ENCODE measurements at places on chromosomes 7 and 10.
A peak's percentile ranks its signal among the peaks of the same experiment; 100 is the strongest.

DNA sequence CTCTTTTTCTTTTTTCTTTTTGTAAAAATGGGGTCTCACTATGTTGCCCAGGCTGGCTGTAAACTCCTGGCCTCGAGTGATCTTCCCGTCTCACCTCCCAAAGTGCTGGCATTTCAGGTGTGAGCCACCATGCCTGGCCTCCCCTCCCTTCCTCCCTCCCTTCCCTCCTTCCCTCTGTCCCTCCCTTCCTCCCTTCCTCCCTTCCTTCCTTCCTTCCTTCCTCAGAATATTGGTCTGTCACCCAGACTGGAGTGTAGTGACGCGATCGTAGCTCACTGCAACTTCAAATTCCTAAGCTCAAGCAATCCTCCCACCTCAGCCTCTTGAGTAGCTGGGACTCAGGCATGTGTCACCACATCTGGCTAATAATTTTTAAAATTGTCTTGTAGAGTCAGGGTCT is 8.4 kb downstream of the AGAP3 start:
- DNase-seq = no peak

DNA sequence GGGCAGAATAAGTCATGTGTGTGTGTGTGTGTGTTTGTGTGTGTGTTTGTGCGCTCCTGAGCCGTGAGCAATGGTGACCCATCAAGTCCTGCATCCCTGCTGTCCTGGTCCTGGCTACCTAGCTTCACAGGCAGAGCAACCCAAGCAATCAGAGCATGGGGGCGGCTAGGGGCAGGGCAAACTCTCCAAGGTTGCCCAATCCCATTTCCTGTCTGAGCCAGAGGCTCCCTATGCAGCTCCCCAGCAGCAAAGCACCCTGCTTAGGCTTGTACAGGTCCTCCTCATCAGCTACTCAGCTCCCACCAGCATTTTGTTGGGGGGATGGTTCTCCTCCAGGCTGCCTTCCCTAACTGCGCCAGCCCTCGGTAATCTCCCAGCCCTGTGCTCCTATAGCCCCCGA is 31.1 kb upstream of the CRHR2 start:
- DNase-seq = no peak

DNA sequence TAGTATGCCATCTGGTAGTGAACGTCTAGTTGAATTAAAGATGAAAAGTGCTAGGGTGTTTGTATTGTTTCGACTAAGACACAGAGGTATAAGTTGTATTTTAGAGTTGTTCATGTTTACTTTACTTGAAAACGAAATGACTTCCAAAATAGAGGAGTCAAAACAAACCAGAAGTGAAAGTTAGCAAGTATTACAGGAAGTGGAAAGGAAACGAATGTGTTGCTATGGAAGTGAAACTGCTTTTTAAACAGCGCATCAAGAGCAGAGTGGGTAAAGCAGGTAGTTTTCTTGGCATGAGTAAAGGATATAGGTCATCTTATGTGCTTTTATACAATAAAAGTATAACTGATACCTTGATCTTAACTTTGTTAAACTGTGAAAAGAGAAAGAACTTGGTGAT is 20.0 kb upstream of the GALNTL5 start:
- DNase-seq = no peak

- no peak for DNase-seq
Measured at GRCh38 chr7:65989694-65990080, 7.7 kb upstream of the GUSB start.

- no peak for DNase-seq
Measured at GRCh38 chr7:2079332-2080059, 153.2 kb downstream of the MAD1L1 start.

DNA sequence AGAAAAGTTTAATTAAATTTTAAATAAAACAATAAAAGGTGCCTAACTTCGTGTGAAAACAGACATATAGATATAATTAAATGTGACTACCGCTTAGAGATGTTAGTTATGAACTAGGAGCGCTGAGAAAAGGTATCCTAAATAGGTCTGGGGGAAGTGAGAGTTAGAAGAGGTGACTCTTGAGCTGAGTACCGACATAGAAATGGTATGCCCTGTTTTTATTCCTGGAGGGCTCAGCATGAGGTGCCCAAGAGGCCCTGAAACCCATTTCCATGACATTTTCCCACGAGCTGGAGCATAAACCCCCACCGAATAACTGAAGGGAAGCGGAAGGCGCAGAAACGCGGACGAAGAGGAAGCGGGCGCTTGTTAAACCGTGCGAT is 433 bp upstream of the STARD3NL start:
- no peak for DNase-seq

GRCh38 chr10:79044036-79044632 is 24.6 kb upstream of the ZMIZ1 start:
- DNase-seq = no peak

GRCh38 chr10:60733517-60733822 is 44.8 kb upstream of the CDK1 start:
- DNase-seq = no peak

DNA sequence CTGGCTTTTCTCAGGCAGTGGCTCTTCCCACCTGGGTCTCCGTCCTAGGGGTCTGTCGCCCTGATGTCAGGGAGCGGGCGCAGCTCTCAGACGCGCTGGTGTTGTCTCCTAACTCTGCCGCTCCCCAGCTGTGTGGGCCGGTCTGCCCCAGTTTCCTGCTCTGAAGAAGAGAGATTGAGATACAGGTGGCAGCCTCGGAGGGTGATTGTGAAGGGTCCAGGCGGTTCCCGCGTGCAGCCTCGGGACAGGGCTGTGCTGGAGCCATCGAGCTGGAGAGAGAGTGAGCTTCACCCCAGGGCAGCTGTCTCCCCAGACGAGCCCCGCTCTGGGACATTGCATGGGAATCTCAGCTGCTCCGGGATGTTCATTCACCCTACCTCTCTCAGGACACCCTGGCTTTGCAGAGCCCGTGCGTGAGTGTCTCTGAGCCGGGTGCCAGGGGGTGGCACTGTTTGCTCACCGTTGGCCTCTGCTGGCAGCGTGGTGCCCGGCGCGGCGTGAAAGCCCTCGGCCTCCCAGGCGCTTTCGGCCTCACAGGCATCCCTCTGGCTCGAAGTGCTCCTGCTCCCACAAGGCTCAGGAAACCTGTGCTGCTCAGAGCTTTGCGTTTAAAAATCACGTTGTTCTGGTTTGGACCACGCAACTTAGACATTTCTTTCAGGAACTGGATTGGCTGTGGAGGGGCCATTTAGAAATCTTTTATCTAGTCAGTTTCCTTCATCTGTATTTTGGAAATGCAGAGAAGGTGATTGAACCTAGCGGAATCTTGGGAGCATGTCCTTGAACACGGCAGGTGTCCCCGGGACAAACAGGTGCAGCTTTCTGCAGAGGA is 33.8 kb upstream of the ZFAND2A start:
- peak; percentile 52 for DNase-seq

DNA sequence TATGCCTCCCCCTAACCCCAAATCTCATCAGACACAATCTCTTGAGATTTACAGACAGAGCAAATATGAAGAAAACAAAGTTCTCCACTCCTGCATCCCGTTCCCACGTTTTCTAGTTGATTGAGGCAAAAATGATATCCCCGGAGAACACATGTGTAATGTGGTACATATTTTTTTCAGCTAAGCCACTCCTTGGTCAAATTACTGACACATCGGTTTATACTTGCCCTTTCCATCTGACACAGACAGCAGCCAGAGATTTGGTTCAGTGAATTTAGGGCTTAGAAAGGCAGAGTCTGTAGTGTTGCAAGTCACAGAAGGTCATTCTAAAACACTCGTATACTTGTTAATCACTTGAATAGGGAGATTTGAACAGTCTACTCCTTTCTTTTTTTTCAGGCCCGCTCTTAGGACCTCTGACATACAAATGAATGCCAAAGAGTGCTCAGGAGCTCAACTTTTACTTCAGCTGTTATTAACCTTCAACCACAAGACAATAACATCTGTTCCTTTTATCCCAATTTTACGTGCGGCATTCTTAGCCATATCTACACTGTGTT is 1.8 kb upstream of the DDX50 start:
- DNase-seq = no peak

- DNase-seq = no peak
Measured at GRCh38 chr10:66505003-66505657, 420.7 kb upstream of the LRRTM3 start.

GRCh38 chr7:157032644-157033482 is 22.4 kb upstream of the MNX1 start:
- no peak for DNase-seq

- DNase-seq = no peak
Measured at GRCh38 chr7:158549176-158549615, 38.4 kb downstream of the PTPRN2 start.

All from kidney glomerular epithelial cell (primary cell).